ENCODE measurements at places on chromosomes 16 and 17.

GRCh38 chr17:9016941-9017552, 4.3 kb upstream of the NTN1 start:
- DNase-seq: no peak

DNA sequence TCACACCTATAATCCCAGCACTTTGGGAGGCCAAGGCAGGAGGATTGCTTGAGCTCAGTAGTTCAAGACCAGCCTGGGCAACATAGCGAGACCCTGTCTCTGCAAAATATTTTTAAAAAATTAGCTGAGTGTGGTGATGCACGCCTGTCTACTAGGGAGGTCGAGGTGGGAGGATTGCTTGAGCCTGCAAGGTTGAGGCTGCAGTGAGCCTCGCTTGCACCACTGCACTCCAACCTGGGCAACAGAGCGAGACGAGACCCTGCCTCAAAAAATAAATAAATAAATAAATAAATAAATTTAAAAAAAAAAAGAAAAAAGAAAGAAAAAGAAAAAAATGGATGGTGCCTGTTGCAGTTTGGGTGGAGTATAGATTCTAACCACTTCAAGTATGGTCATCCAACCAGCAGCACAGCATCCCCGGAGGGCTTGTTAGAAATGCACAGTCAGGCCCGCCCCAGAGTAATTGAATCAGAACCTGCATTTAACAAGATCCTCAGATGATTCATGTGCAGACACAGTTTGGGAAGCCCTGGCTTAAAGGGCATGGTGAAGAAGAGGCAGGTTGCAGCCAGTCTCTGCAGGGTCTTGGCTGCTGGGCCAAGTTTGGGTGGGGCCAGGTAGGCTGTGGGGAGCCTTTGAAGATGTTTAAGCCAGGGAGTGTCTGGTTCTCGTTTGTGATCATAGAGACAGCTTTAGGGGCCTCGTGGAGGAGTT, 40.8 kb downstream of the MRC2 start:
- no peak for DNase-seq

GRCh38 chr17:7439462-7440112, at the start of gene FGF11:
TSS of gene FGF11 (plus strand) at chr17:7439512. CDS start at chr17:7439621, 109 bp downstream.
- DNase-seq: no peak

DNA sequence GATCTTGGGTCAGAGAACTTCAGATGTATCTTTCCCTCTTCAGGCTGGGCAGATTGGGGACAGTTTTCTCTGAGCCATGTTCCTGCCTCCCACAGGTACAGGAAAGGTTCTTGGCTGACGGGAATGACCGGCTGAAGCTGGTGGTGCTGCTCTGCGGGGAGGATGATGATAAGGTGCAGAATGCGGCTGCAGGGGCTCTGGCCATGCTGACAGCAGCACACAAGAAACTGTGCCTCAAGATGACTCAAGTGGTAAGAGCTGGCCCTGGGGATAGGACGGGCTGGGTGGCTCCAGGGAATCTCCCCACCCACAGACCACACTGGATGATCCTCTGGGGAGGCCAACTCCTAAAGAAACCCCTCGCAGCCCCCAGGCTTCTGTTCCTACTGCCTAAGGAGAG, 10.9 kb downstream of the SLC35G3 start:
- DNase-seq: no peak

- no peak for DNase-seq
These were observed 20.9 kb downstream of the KLHDC4 start for GRCh38 chr16:87744750-87745514.

DNA sequence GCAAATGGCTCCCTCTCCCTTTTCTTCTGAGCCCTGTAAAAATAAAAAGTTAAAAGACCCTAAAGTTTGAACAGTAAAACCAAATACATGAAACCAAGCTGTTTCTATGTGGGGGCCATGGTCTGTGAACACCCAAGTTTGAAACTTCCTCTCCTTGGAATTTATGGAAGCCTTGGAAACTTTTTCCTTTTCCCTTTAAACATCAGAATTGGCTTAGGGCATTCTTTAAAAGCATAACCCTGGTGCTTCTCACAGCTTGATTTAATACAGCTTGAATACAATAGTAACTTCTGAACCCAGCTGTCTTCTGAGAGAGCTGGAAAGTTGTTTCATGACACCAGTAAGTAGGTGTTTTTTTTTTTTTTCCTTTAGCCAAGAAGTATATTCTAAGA, 26.5 kb downstream of the NKD1 start:
- no peak for DNase-seq

GRCh38 chr17:57605675-57606105, 139.4 kb downstream of the CCDC182 start:
- DNase-seq: no peak

- DNase-seq: no peak
These were observed 46.2 kb downstream of the GNAO1 start for GRCh38 chr16:56237451-56237930.

DNA sequence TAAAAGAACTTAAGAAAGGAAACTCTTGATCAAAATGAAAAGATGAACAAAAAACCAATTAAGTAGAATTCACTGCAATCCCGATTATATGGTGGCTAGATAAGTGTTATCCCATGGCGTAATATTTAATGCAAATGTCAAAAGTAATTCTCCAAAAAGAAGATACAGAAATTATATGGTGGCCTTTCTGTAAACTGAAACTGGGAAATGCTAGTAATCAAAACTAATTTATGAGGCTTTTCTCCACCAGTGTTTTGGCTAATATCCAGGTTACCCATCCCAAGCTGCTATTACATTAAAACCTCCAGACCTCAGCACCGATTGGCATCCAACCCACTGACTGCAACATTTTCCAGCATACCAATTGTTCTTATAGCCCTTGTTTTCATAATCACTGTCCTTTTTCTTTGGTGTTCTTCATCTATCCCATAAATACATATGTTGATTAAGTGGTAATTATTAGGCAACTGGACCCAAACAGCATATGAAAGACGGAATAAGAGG, 77.2 kb upstream of the TNRC6A start:
- no peak for DNase-seq

DNA sequence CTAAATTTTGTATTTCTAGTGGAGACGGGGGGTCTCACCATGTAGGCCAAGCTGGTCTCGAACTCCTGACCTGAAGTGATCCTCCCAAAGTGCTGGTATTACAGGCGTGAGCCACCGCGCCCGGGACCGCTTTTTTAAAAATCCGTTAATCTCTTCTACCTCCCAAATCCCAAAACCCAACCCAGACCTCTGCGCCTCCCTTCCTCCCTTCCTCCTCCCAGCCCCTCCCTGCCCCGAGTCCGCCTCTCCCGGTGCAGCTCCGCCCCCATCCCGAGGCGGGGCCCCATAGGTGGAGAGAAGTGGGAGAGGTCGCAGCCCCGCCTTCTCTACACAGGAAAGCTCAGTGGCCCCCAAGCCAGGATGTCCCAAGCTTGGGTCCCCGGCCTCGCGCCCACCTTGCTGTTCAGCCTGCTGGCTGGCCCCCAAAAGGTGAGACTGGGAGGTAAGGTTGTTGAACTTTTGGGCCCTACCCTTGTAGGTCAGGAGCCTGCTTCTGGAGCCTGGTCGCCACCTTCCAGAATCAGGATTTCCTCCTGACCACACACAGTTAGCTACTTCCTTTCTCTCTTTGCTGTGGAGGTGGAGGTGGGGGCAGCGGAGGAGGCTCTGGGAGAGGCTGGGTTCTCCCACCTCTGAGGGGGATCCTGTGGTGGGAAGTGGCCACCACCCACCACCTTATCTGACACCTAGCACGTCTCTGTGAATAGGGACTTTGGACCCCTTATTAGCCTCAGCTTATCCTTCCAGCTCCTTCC, at the start of gene TMEM92:
Gene TMEM92, plus strand, starts transcription at position 325 of the 755 bp plus-strand sequence. Its CDS starts 36 bp downstream, at position 361.
- no peak for DNase-seq

GRCh38 chr17:49204516-49204915, 5.9 kb downstream of the GNGT2 start:
- no peak for DNase-seq

GRCh38 chr17:31060791-31061550, 33.8 kb upstream of the NF1 start:
- no peak for DNase-seq

GRCh38 chr17:19750835-19751234, 2.7 kb upstream of the ALDH3A1 start:
- no peak for DNase-seq

- DNase-seq: no peak
These were observed 904 bp downstream of the MAP2K3 start for GRCh38 chr17:21285164-21286065.

DNA sequence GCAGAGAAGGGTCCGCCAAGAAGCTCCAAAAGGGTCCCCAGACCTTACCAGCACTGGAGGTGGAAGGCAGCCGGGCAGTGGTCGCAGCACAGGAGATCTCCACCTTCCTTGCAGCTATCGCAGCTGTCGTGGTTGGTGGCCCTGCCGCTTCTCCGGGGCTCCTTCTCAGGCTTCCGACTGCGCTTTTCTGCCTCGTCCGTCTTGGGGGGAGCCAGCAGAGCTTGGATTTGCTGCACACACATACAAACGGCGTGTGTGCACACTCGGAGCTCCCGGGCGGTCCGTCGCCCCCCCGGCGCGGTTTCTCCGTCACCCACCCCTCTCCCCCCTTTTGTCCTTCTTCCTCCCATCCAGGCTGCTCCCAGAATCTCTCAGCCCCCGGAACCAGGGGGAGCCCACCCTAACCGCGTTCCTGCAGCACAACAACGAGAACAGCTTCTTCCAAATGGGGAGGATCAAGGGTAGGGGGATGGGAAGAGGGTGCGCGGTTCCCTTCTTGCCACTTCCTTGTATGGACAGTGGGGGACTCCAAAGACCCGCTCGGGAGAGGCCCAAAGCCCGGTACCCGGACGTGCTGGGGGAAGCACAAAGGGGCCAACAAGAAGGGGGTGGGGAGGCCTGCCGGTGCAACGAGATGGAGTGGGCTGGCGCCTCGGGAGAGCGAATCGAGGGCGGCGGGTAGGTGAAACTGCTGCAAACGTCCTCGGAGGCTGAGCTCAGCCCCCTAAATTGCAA, 1.1 kb downstream of the PHF12 start:
- DNase-seq: no peak

GRCh38 chr17:35807371-35808144, 1.7 kb upstream of the TAF15 start:
- no peak for DNase-seq

DNA sequence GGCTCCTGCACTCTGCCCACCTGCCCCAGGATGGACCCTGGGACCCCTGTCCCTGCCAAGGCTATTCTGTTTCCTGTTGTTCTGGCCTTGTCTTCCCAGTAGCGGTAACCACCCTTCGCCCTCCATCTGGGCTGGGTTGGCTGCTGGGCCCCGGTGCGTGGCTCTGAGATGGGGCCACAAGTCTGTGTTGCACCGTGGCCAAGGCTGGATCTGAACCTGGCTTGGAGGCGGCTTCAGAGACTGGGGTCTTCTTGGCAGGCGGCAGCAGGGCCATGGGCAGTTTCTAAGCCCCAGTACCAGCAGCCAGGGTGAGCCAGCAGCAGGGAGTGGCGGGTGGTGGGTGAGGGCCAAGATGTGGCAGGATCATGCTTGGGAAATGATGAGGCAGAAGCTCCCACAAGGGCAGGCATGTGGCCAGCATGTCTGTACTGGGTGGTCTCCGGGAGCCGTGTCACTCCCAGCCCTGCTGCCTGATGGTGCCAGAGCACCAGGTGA, 12.6 kb downstream of the MAP2K3 start:
- DNase-seq: no peak

- no peak for DNase-seq
These were observed 1.2 kb upstream of the FDXR start for GRCh38 chr17:74873874-74874614.

DNA sequence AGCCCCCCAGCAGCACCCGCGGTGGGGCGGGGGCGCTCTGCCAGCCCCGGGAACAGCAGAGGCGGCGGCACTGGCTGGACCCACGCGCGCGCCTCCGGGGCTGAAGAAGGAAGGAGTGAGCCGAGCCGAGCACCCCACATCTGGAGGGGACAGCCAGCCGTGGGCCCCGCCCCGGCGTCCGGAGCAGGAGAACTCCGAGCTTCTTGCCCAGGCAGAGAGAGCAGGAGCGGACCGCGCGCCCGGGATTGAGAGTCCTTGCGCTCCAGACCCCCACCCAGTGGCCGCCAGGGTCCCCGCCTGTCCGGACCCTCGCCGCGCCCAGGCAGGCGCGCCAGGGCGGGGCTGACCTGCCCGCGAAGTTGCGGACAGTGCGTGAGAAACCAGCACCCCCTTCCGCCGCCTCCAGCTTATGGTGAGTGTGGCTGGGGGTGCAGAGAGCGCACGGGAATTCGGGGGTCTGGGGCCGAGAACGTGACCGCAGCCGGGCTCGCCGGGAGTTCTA, 921.9 kb upstream of the EEF2KMT start:
- no peak for DNase-seq

- no peak for DNase-seq
These were observed 745.2 kb downstream of the WWOX start for GRCh38 chr16:78844682-78845081.

DNA sequence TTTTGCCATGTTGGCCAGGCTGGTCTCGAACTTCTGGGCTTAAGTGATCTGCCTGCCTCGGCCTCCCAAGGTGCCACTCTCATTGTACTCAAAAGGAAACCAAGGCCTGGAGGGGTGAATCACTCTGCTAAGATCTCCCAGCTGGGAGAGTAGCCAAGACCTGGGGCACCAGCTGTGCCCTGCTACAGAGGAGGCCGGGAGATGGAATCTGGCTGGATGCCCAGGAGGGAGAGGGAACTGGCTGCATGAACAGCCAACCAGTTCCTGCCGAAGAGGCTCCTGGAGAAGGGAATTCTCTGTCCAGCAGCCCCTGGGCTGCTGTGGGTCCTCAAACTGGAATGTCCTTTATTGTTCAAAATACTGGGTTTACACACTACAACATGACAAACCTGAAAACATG, 238.7 kb upstream of the CIBAR2 start:
- DNase-seq: no peak

DNA sequence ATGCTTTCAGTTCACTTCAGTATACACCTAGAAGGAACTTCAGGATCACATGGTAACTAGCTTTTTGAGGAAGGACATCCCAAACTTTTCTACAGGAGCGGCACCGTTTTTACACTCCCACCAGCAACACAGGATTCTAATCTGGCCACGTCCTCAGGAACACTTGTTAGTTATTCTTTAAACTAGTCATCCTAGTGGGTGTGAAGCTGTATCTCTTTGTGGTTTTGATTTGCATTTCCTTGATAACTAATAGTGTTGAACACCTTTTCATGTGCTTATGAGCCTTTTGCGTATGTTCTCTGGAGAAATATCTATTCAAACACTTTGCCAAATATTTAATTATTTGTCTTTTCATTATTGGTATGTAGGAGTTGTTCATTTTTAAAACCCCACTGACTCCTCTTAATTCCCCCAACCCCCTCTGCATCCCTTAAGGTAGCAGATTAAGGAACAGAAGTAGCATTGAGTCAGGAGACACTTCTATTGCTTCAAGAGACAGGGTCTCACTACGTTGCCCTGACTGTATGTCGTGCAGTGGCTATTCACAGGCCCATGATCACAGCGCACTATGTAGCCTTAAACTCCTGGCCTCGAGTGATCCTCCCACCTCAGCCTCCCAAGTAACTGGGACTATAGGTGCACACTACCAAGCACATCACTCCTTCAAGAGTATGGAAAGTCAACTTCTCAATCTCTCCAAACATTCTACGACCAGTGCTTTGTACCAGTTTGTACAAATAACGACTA, 25.4 kb downstream of the YWHAE start:
- no peak for DNase-seq
